Eye (tissue), 1 donor: ENCODE measurements at places on chromosomes 1 and 21.
A peak's percentile ranks its signal among the peaks of the same experiment; 100 is the strongest.

- DNase-seq, result no peak
Measured at GRCh38 chr1:216005916-216006315, 417.3 kb downstream of the USH2A start.

DNA sequence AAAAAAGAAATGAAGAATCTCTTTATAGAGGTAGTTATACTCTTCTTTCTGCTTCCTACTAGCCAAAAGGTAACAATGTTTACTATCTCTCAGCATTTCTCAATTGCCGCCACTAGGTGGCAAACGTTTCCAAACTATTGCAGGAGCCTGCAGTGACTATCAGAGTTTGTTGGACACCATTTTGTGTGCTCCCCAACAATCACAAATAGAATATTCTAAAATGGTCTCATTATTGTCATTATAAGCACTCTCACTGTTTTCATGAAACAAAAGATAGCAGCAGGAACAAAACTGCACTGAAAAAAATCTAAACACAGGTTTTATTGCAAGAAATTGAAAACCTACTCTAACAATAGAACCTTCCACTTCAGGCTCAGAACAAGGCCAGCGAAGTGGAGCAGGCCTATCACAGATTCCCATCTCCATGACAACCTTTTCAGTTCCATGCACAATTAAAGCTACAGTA lies 83.9 kb upstream of the PLPPR4 start:
- peak; percentile 94 for DNase-seq

- peak; percentile 38 for DNase-seq
Measured at GRCh38 chr1:72122099-72122880, 160.0 kb downstream of the NEGR1 start.

- no peak for DNase-seq
Measured at GRCh38 chr1:117120774-117121588, 568 bp downstream of the TRIM45 start.

DNA sequence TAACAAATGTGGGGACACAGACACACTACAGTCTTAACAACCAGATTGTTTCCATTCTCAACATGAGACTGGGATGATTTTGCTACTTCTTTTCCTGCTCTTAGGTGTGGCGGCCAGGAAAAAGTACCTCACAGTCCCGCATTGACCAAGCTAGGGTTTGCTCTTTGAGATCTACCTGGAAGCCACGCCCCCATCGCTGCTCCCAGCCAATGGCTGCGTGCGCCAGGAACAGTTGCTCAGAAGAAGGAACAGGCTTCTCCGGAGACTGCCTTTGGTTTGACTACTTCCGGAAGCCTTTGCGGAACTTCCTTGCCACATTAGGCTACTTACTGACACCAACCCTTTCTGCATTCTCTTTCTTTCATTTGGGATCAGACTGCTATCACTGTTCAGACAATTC lies 44.2 kb upstream of the PLD5 start:
- no peak for DNase-seq

- no peak for DNase-seq
Measured at GRCh38 chr1:9194024-9194423, 40.5 kb upstream of the H6PD start.

GRCh38 chr1:65165269-65165993 lies 17.4 kb downstream of the AK4 start:
- DNase-seq, result peak; percentile 59

GRCh38 chr1:204045430-204045829 lies 27.5 kb upstream of the SOX13 start:
- DNase-seq, result no peak

DNA sequence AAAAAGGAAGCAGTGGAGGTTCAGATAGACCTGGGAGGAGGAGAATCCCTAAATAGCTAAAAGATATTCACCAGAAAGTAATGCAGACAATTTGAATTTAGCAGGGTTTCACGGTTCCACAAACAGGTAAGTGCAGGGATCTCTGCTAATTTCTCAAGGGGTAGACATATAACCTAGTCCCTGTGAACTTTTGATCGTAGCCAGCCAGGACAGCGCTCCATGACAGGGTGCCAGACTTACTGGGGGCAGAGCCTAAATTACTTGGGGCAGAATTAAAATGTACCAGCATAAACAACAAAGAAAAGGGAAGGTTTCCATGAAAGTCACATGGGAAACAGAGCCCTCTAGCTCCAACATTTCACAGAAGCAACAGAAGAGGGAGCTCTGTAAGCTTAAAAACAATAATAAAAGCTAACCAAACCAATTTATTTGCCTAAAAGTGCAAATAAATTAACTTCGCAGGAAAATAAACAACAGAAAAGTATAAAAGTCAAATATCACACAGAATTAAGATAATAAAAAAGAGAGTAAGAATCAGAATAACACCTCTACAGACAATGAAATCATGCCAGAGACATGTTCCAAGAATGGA lies 198.3 kb downstream of the DUSP10 start:
- DNase-seq, result no peak

DNA sequence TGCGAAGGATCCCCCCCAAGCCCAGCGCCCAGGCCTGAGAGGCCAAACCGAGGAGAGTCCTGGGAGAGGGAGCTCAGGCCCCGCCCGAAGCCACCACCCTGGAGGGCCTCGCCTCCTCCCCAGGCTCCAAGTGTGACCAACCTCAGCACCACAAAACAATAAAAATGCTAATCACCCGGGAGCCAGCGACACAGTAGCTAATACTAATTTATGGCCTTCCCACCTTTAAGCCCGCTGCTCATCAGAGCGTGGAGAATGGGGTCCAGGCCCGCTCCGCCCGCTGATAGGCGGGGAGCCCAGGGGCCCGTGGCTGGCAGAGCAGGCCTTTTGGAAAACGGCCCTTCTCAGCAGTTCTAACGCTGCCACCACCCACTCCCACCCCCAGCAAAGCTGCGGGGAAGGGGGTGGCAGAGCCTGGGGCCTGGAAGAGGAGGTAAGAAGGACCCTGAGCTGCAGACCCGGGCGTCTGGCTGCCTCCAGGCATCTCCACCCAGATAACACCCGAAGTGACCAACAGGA lies 20.4 kb upstream of the TAS1R2 start:
- DNase-seq, result no peak

DNA sequence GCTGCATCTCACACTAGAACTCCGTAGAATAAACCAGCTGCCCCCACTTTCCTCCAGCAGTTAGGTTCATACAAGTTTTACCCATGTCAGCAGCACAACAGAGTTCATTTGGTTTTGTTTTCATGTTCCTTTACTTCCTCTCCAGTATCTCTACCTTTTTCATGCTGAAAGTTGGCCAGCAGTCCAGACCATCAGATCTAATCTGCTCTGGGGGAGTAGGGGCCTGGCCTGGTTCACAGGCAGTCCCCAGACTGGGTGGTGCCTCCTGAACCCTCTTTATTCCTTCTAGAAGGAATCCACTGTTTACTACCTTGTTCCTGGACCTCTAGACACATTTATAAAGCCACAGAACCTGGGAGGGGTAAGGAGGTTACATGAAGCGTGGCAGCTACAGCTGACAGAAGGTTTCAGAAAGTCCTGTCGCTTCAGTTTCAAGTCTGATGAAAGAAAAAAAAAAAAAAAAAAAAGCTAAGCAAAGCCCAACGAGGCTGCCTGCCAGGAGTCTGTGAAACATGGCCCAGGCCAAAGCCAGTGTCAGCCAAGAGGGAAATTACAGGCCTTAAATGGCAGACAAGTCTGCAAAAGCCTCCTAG lies 184.6 kb upstream of the JUN start:
- peak; percentile 38 for DNase-seq

GRCh38 chr21:32298148-32298559 lies 501 bp upstream of the MRAP start:
- no peak for DNase-seq

- DNase-seq, result peak; percentile 78
Measured at GRCh38 chr1:40032240-40032891, 8.2 kb upstream of the CAP1 start.

GRCh38 chr1:89546934-89547562 lies 22.4 kb downstream of the LRRC8B start:
- no peak for DNase-seq

DNA sequence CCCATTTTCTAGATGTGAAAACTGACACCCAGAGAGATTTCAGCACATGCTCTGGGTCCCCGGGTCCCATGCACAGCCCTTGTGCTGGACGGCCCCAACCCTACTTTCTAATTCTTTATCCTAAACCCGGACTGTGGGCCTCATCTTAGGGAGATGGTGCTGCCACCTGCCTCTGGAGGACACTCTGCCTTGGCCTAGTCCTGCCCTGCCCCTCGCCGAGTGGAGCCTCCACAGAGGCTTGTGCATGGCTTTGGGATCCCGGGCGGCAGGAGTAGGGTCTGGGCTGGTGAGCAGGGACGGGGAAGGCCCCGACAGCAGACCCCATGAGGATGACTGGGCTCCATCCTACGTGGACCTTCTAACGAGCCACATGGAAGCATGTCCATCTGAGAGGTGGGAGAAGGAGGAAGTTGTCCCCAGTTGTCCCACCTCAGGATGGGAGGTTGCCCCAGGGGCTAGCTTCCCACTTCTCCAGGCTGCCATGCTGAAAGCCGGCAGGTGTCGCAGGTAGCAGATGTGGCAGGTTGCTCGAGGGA lies 12.4 kb downstream of the MX2 start:
- DNase-seq, result no peak

GRCh38 chr1:168477792-168478191 lies 66.0 kb downstream of the XCL2 start:
- no peak for DNase-seq

GRCh38 chr1:159289060-159289459 lies 13.1 kb upstream of the FCER1A start:
- DNase-seq, result no peak

- DNase-seq, result no peak
Measured at GRCh38 chr1:115129071-115129640, 39.9 kb upstream of the TSPAN2 start.

GRCh38 chr1:200780545-200781369 lies 42.1 kb downstream of the CAMSAP2 start:
- peak; percentile 60 for DNase-seq

DNA sequence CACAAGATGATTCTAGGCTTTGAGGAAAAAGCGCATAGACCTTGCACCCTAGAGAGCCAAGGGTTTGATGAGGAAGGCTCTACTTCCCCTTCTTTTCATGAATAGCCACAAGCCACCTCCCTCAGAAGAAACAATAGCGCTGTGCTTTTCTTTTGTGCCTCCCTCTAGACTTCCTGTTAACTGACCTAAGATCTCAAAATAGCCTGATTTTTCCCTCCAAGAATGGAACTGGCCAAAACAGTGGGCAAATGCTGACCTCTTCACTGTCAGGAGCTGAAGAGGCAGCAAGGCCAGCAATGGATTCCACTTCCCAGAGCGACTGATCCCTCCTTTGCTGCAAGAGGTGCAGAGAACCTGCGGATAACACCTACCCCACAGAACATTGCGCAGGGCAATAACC lies 362.8 kb downstream of the KCNH1 start:
- no peak for DNase-seq

DNA sequence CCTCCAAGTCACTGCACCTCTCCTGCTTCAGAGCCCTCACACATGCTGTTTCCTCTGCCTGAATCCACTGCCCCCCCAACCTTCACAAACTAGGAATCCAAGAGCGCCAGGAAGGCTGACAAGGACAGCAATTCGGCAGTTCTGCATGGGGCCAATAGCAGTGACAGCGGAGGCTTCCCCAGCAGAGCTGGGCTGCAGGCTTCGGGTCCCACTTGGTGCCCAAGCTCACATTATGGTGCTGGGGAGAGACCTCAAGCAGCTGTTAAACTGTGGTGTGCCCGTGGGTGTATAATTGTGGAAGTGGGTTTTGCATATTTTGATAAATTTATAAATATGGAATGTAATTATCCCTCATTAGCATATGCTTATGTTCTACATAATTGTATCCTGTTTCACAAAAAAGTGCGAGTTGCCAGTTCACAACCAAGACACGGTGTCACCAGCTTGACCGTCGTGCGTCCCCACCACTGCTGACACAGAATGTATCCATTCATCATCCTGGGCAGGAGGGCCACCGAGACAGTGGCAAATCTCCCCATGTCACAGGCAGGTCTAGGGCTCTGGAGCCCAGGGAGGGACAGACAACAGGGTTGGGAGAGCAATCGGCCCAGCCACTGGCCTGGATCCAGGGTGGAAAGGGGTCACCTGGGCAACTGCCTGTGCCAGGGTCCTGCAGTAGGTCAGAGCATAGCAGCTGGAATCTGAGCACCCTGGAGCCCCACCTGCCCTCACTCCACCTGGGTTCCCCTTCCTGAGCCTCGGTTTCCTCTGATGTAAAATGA lies 81.6 kb downstream of the MATN1 start:
- no peak for DNase-seq

DNA sequence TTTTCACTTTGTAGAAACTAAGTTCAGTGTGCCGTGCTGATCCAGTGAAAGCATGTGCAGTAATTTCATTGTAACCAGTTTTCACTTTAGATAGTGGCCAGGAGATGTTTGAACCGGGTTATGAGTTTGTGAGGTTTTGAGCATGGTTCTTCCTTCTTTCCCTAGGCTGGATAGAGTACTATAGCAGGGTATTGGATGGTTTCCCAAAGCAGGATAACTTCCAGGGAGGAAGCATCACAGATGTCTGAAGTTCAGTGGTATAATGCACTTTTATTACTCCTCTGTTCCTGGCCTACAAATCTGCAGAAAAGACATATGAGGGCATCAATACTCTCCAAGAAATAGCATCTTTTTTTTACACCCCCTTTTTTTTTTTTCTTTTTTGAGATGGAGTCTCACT lies 823.1 kb downstream of the USP25 start:
- DNase-seq, result no peak

DNA sequence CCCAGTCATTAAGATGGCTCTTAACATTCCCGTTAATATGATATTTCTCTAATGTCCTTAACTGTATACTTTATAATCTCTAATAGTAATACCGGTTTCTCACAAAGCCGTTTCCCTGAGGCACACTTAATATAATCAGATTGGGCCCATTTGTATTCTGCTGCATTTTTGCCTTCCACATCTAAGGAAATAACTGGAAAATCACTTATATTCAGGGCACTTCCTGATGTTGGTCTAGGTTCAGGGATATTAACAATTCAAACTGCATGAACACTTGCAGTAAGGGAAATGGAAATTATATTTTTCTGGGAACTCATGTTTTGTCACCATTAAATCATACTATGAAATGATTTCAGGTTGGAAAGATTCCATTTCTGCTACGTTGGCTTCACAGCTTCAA lies 119.8 kb downstream of the TPR start:
- DNase-seq, result no peak

GRCh38 chr1:11176081-11176706 lies 13.0 kb upstream of the ANGPTL7 start:
- DNase-seq, result no peak

GRCh38 chr1:91273875-91274274 lies 130.8 kb downstream of the HFM1 start:
- no peak for DNase-seq

- no peak for DNase-seq
Measured at GRCh38 chr1:93186667-93187066, 6.1 kb downstream of the CCDC18 start.

GRCh38 chr1:156483397-156483796 lies 17.2 kb downstream of the MEF2D start:
- no peak for DNase-seq

- no peak for DNase-seq
Measured at GRCh38 chr1:234226113-234226818, 147.0 kb upstream of the COA6 start.
